ENCODE measurements at places on chromosomes 6 and 20. TPM values are rescaled to one million over a fixed set of nuclear protein-coding genes. Genes with fewer than 3 reads are reported as not detected.
A peak's percentile ranks its signal among the peaks of the same experiment; 100 is the strongest.

Gene DLK2
- polyA plus RNA-seq = 2.8 TPM

Gene GCNT2
- polyA plus RNA-seq = 0.34 TPM

Gene SCGN
- polyA plus RNA-seq = not detected

Gene LST1
- polyA plus RNA-seq = not detected

Gene PCK1
- polyA plus RNA-seq = not detected

Gene TRIM39
- polyA plus RNA-seq = 6.7 TPM

GRCh38 chr20:330233-331149 is 5.1 kb downstream of the SOX12 start:
- peaks cover 10% of the 10 kb centered on the region for H3K36me3 ChIP-seq
- H3K27me3 ChIP-seq = no peaks in the 10 kb centered on the region
- H3K27ac ChIP-seq = no peak overlapping the region
- peak; percentile 66 for DNase-seq
- peaks cover 14% of the 10 kb centered on the region for H3K4me1 ChIP-seq

DNA sequence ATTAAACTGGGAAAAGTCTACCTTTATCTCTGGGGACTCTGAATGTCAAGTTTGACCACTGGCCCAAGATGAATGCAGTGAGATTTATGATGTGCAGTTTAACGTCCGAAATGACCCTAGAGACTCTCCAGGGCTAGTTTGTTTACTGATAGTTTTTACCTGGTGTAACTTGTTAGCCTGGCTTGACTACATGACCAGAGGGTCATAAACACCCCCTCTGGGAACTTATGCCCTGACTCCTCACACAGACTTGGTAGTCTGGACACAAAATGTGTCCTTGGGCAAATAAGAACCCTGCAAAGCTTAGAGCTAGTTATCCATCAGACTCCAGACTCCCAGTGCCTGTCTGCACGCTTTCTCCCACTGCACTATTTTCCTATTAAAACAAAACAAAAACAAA is 606.5 kb downstream of the HACE1 start:
- H3K4me3 ChIP-seq = no peak overlapping the region
- no peaks in the 10 kb centered on the region for H3K36me3 ChIP-seq

DNA sequence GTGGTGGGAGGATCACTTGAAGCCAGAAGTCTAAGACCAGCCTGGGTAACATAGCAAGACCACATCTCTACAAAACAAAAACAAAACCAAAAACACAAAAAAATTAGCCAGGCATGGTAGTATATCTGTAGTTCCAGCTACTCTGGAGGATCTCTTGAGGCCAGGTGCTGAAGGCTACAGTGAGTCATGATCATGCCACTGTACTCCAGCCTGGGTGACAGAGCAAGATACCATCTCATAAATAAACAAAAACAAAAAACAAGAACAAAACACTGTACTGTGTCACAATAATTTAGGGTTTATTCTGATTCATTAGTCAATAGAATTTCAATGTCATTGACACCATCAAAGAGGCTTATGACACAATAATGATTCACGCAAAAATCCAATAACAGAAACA is 1121.7 kb upstream of the MAP3K7 start:
- no peaks in the 10 kb centered on the region for H3K36me3 ChIP-seq
- no peaks in the 10 kb centered on the region for H3K27me3 ChIP-seq
- no peak overlapping the region for H3K27ac ChIP-seq
- no peaks in the 10 kb centered on the region for H3K4me1 ChIP-seq
- DNase-seq = no peak

- no peak overlapping the region for H3K4me3 ChIP-seq
- DNase-seq = no peak
- no peaks in the 10 kb centered on the region for H3K27me3 ChIP-seq
- no peak overlapping the region for H3K27ac ChIP-seq
- peaks cover 36% of the 10 kb centered on the region for H3K4me1 ChIP-seq
- peaks cover 9% of the 10 kb centered on the region for H3K36me3 ChIP-seq
Measured at GRCh38 chr6:166611631-166612030, 15.4 kb downstream of the RPS6KA2 start.

- DNase-seq = no peak
- no peaks in the 10 kb centered on the region for H3K4me1 ChIP-seq
- peaks cover 2% of the 10 kb centered on the region for H3K27me3 ChIP-seq
- no peaks in the 10 kb centered on the region for H3K36me3 ChIP-seq
- H3K27ac ChIP-seq = no peak overlapping the region
Measured at GRCh38 chr6:71033890-71034289, 77.0 kb upstream of the B3GAT2 start.

GRCh38 chr20:51378171-51378928 is 164.2 kb downstream of the NFATC2 start:
- no peaks in the 10 kb centered on the region for H3K27me3 ChIP-seq
- DNase-seq = no peak
- H3K36me3 ChIP-seq = no peaks in the 10 kb centered on the region
- peaks cover 5% of the 10 kb centered on the region for H3K4me1 ChIP-seq

GRCh38 chr6:129606664-129607063 is 103.3 kb downstream of the ARHGAP18 start:
- no peak overlapping the region for H3K4me3 ChIP-seq
- H3K27ac ChIP-seq = no peak overlapping the region
- H3K4me1 ChIP-seq = peaks cover 4% of the 10 kb centered on the region
- peak; percentile 75 for DNase-seq
- H3K27me3 ChIP-seq = no peaks in the 10 kb centered on the region

DNA sequence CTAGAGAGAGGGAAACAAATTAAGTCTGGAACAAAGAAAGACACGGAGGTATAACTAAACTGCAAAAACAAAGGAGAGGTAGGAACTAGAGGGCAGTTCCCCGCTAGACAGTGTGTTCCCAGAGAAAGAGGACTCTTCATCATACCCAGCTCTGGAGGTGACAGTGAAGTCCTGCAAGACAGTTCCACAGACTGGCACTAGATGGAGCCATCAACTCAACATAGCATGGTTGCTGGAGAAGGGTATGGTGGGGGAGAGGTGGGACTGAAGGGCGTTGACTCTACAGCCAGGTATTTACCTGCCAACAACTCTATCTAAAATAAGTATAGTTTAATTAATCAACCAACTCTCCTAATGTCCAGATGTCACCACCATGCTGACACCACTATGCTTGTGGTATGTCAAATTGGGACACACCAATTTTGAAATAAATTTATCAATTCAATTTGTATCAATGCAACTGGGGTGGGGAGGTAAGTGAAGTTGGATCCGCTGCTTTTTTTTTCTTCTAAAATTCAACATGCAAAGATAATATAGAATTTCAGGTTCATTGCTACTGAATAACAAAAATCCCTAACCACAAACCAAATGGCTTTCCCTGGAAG is 9.7 kb downstream of the BACH2 start:
- H3K4me1 ChIP-seq = no peaks in the 10 kb centered on the region
- no peaks in the 10 kb centered on the region for H3K36me3 ChIP-seq
- H3K27ac ChIP-seq = no peak overlapping the region
- peak; percentile 20 for DNase-seq
- H3K27me3 ChIP-seq = no peaks in the 10 kb centered on the region
- H3K4me3 ChIP-seq = no peak overlapping the region

- DNase-seq = no peak
- H3K4me3 ChIP-seq = no peak overlapping the region
- peaks cover 5% of the 10 kb centered on the region for H3K4me1 ChIP-seq
- no peak overlapping the region for H3K27ac ChIP-seq
Measured at GRCh38 chr6:119328254-119328653, 21.3 kb downstream of the MAN1A1 start.

DNA sequence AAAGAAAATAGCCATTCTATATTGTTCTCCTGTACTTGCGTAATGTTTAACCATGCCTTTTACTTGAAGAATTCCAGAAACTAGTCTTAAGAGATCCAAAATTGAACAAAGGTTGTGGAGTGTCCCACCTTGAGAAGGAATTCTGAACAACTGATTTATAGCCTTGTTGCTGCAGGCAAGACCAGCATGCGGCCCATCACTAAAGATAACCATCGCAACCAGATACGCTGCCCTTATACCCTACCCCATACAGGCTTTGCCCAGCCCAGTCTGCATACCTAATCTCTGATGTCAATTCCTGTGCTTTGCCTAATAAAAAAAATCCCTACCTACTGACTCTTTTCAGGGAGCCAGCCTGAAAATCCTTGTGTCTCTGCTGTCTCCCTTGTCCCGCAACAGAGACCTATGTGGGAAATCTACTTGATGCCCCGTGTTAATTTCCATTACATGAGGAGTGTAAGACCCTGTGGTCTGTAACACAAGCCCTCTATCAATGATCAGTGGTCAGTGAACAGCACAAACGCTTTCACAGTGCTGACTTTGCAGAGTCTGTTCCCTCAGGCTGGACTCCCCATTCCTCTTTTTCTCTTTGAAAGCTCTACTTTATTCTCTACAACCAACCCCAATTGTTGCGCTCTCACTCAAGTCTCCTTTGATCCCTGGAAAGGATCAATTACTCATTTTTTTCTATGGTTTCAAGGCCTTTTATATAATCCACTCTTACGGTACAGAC is 125.7 kb upstream of the BTBD3 start:
- no peak overlapping the region for H3K27ac ChIP-seq
- DNase-seq = no peak
- H3K4me1 ChIP-seq = no peaks in the 10 kb centered on the region
- H3K36me3 ChIP-seq = no peaks in the 10 kb centered on the region
- H3K4me3 ChIP-seq = no peak overlapping the region

GRCh38 chr6:108222504-108222903 is 38.3 kb downstream of the SNX3 start:
- peaks cover 8% of the 10 kb centered on the region for H3K36me3 ChIP-seq
- no peaks in the 10 kb centered on the region for H3K4me1 ChIP-seq
- peak; percentile 43 for DNase-seq
- no peak overlapping the region for H3K27ac ChIP-seq

- H3K4me3 ChIP-seq = no peak overlapping the region
- no peaks in the 10 kb centered on the region for H3K36me3 ChIP-seq
Measured at GRCh38 chr6:37050854-37051137, 45.3 kb downstream of the FGD2 start.

DNA sequence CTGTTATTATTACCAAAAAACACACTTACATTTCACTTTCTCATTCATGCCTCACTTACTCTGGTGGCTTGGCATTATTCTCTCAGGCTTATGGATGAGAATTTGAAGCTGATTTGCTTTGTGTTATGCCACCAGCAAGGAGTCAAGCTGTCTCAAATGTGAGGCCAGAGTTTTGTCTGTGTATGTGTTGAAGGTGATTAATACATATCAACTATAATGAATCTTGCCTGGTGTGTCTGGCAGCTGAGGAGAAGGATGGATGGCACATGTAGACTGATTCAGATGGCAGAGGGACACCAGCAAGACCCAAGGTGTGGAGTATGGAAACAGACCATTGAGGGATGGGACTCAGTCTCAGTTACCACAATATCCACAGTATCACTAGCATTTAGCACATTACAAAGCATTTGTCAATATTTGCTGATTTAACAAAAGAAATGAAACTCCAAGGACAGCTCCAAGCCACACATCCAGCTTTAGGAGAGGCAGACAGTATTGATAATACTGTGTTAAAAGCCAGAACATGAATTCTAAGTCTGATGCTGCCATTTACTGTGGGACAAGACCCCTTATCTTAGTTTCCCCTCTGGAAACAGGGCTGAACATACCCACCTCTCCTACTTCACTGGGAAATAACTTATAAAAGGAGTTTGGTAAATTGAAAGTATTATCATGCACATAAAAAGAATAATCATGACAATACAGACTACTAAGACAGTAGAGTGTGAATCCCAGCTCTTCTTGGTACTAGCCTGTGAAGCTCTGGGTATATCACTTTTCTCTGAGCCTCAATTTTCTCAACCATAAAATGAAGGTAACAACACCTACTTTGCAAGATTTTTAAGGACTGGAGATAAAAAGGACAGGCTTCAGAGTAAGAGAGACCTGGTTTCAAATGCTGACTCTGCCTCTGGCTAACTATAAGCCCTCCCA is 11.2 kb downstream of the BCL2L1 start:
- H3K4me1 ChIP-seq = peaks cover 19% of the 10 kb centered on the region
- peaks cover 23% of the 10 kb centered on the region for H3K36me3 ChIP-seq
- peak overlapping the region; percentile 63 for H3K27ac ChIP-seq
- no peak overlapping the region for H3K4me3 ChIP-seq
- DNase-seq = no peak

DNA sequence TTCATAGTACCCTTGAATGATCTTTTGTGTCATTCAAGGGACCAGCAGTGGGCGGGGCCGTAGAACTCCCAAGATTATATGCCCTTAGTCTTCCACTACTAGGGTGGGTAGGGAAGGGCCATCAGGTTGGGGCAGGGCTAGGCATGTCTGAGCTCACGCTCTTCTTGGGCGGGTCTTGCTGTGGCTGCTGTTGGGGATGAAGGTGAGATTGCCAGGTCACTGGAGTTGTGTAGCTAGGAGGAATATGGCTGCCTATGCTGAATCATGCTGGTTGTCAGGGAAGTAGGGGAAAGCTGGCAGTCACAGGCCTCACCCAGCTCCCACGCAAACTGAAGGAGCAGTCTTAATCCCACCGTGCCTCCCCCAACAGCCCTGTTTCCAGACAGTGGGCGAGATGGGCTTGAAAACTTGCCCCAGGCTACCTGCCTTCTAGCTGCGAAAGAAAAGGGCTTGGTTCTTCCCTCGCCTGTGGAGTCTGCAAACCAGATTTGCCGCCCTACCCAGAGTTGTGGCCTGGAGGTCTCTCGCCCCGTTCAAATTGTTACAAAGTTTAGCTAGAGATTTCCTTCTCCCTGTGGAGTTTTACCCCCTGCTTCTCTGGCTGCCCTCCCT is 76.4 kb upstream of the ADGRF4 start:
- peaks cover 8% of the 10 kb centered on the region for H3K36me3 ChIP-seq
- H3K27me3 ChIP-seq = no peaks in the 10 kb centered on the region
- no peak overlapping the region for H3K4me3 ChIP-seq
- H3K27ac ChIP-seq = no peak overlapping the region
- H3K4me1 ChIP-seq = no peaks in the 10 kb centered on the region
- DNase-seq = no peak

- H3K36me3 ChIP-seq = peaks cover 34% of the 10 kb centered on the region
- DNase-seq = no peak
- H3K27me3 ChIP-seq = no peaks in the 10 kb centered on the region
- H3K27ac ChIP-seq = no peak overlapping the region
Measured at GRCh38 chr6:11187301-11187700, 45.2 kb downstream of the NEDD9 start.

DNA sequence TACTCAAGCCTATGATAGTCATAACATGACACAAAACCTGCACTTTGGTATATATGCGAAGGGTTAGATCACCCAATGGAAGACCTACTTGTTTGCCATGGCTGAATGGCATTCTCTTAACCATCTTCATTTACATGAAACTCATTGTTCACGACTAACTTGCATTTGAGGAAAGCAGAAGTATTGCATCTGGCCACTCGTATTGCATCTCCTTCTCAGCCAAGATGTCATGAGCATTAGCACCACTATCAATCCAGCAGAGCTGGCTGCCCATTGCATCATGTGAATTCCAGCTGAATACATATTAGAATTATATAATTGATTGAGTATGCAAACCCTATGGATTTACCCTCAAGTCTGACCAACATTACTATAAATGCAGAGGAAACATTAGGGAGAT is 390.2 kb downstream of the LAMA2 start:
- no peak overlapping the region for H3K27ac ChIP-seq
- no peaks in the 10 kb centered on the region for H3K4me1 ChIP-seq
- no peak overlapping the region for H3K4me3 ChIP-seq
- no peaks in the 10 kb centered on the region for H3K27me3 ChIP-seq
- no peaks in the 10 kb centered on the region for H3K36me3 ChIP-seq

All from IMR-90 (cell line).